ENCODE measurements at places on chromosomes 2 and 18.

GRCh38 chr2:128017561-128017960, 10.3 kb downstream of the SAP130 start:
- no peak for DNase-seq

DNA sequence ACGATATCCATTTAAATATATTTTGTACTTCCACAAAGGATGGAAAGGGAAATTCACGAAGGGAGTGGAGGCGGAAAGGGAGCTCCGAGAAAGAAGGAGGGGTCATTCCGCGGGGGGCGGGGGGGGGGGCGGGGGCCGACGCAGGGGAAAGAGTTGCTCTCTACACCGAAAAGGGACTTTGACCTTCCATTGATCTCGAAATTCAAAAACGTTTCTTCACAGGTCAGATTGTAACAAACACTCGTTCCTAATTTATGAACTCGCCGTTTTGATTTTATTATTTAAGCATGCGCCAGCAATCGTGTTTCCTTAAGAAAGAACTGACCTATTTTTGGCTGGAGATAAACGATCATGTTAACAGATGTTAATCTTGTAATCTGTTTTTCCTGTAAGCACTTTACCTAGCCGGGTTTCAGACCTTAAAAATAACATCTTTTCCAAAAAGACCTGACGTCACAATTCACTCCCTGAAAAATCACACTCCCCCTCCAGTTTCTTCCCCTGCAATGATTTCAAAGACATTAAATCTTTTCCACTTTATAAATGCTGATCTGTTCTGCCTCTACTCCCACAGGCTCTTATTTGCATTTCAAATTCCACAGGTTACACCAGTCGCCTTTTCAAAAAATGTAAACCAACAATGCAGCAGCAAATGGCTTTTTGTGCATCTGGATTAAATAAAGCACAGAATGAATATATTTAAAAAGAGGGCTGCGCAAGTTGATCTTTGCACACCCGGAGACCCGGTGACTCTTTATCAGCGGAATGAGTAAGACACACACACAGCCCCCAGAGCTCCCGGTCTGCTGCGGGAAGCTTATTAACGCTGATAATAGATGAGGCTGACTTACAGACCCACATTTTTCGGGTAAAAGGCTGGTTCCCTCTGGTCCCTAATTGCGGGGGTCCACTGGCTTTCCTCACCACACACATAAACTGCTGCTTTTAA, 1.6 kb downstream of the ZNF516 start:
- no peak for DNase-seq

DNA sequence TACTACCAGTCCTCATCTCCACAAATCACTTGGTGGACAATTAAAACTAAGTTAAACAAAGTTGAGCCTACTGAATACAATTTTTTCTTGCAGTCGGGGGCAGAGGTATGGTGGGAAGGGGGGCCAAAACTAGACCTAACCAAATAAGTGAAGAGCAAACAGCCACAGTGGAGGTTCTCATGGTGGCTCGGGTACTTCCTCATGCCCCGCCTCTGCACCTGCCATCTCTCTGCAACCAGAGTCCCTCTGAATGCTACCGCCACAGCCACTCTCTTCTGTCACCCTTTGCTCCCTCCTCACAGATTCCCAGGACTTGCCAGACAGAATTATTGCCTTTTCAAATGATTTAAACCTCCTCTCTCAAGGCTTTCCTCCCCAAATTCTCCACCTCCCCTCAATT, 204.2 kb downstream of the TMEM247 start:
- no peak for DNase-seq

GRCh38 chr2:11814979-11815510, 68.6 kb downstream of the LPIN1 start:
- no peak for DNase-seq

GRCh38 chr2:37342591-37343220, 1.7 kb upstream of the QPCT start:
- DNase-seq = no peak

DNA sequence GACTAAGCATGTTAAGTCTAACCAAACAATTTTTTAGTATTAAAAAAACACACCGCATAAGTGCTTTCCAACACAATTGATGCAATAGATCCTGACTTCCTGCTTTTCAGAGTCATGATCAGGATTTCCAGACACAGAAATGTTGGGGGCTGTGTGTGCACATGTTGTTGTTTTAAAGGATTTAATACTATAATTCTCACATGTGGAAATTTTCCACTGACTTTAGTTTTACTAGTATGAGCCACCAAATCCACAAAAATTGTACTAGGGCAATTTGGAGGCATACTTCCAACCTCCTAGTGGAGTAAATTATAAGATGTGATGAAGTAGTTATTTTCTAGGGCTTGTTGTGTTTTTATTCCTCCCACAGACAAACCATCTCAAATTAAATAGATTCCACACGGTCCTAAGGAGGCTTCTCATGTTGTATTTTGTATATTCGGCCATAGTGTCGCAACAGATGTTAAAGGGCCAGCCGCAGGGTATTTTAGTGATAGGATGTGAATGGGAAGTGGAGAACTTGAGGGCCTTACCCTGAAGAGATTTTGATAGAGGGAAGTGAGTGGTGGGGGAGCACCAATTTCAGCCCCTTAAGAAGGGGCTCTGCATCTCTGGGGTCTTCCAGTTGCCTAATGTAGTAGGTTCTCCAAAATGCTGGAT, 108.9 kb upstream of the KLF7 start:
- no peak for DNase-seq

- DNase-seq = no peak
These were observed 32.8 kb upstream of the B3GNT7 start for GRCh38 chr2:231362555-231363184.

DNA sequence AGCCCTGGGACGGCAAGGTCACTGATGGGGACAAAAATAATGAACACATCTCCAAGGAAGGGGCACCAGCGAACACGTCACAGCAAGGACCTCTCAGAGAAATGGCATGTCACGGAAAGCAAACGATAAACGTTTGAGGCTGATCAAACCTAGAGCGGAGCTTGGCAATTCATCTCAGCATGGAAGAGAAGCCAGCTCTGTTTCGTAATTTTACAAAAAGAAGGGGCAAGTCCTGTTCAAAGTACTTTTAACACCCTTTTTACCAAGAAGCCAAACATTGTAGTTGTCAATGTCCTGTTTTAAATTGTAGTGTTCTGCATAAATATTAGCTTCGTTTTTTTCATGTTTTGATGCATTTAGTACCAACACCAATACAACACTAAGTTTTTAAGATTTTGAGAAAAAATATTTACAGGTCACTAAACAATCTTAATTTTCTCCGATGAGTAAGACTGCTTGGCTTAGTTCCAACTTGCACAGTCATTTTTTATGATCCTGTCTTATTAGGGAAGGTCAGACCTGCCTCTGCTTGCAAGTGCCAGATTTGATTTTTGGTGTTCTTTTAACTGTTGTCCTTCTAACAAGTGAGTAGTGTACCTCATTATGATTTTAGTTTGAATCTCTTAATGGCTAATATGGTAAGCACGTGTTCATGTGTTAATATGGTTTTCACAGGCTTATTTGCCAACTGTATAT, 818.5 kb upstream of the SALL3 start:
- DNase-seq = no peak

DNA sequence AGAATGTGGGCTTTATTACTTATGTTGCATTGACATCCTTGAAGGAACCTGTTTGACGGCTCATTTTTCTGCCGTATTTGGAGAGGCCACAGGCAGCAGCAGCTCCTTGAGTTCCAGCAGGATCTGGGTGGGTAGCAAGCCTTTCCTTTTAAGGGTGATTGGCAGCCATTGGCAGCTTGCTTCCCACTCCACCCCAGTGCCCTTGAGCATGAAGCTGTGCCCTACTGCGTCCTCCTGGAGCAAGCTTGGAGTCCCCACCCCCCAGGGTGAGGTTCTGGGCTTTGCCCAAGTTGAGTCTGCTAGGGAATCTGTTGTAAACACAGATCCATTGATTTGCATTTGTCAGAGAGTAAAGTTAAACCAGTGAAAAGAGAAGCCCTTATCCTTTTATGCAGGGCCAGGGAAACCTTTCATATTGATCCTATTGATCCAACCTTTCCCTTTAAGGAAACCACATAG, 9.2 kb downstream of the ONECUT2 start:
- no peak for DNase-seq

DNA sequence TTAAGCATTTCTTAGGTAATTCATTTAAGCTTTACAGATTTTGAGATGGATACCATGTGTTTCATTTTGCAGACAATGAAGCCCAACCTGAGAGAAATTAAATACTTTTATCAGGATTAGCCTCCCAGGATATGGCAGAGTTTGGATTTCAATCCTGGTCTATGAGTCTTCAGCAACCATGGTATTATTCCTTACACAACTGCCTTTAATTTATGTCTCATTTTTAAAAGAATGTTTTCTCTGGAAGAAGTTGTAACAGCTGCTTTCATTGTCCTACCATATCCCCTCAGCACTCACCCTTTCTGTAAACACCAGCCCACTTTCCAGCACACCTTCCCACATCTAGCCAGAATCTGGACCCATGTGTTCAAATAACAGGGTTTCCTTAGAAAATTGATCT, 863.7 kb upstream of the VRK2 start:
- no peak for DNase-seq

DNA sequence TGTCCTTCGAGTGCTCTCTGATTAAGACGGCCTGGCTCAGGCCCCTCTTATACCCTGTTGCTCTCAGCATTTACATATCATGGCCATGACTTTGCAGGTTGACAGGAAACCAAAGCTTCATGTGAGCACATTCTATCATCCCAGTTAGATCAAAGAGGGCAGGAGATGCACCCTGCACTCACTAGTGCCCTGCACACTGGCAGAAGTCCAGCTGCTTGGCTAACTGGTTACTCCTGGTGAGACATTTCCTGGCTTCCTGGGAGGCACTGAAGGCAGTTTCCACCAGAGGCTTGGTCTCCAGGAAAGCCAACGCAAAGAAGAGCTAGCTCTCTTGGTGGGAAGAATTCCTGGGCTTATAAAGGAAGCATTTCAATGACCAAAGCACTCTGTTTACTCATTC, 66.3 kb downstream of the LIPG start:
- DNase-seq = no peak

DNA sequence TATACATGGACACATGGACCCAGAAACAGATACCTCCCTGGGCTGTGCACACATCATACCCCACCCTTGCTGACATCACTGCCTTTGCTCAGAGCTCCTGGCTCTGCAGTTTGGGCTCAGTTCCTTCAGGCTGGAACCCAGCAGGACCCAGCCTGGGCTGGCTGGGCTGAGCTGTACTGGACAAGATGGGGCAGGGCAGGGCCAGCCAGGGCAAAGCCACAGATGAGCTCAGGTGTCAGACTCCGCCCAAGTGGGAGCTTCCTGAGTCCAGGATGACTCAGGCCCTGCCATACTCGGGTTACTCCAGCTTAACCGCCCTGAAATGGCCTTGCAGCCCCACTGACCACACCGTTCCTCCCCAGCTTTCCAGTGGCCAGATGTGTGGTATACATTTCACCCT, 284.9 kb downstream of the OSR1 start:
- no peak for DNase-seq

DNA sequence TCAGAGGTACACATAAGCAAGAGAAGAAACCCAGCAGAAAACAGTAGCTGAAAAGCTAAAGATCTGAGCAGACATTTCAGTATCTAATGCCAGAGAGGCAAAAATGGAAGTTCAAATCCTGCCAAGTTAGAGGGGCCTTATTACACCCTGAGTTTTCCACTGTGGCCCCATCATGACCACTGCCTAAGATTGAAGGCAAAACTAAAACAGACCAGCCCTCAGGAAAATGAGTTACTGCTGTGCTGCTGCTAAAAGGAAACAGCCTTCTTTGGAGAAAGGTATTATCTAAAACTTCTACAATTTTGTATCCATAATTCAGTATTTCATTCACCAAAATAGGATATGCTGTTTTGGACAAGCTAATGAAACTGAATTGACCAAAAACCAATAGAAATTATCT, 16.8 kb downstream of the PPP1CB start:
- no peak for DNase-seq

- DNase-seq = no peak
These were observed 74.8 kb upstream of the RGPD4 start for GRCh38 chr2:107751936-107752335.

DNA sequence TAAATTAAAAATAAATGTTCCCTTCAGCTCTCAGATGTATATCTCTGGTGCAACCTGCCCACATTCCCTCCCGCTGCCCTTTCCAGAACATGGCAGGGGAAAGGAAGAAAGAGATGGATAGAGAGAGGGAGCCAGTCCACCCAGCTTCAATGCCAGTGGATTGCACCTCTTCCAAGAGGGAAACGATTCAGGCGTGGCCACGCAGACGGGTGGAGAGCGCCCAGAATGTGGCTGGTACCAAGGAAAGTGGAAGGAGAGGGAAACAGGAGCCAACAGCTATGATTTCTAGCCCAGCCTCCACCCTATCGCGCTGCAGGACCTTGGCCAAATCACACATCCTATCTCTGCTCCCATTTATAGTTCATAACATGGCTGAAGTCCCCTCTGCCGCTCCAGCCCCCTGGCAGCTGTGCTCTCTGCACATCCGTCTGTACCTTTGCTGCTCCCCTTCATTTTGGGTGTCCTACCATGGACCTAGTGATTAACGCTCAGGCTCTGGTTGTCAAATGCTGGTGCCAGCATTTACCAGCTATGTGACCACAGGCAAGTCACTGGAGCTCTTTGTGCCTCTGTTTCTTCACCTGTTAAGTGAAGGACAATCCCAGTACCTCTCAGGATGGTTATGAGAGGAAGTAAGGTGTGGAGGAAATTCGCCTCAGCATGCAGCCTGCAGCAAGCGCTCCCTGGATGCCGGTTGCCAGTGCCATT, 66.5 kb downstream of the SFXN5 start:
- no peak for DNase-seq

DNA sequence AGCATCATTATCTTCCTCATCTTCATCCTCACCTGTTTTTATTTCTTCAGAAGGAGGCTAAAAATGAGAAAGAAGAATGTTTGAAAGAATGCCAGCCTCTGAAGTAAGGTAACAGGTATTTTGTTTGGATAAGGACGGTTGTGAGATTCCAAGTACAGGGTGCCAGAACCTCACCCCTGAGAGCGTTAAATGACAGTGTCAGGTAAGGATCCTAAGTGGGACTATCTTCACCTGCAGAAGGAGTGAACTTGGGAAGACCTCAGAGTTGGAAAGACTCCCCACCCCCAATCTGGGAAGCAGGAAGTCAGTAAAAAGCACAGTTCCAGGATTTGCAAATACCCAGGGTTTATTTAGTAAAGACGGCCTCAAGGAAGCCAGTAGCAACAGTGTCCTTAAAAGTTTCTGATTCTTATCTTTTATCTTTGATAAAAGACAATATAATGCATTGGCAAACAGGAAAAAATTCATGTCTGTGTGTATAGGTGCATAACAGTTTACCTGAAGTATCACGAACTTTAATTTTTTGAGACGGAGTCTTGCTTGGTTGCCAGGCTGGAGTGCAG, 52.3 kb downstream of the THOC1 start:
- no peak for DNase-seq

- no peak for DNase-seq
These were observed 83.1 kb downstream of the MCFD2 start for GRCh38 chr2:46832543-46832942.

- DNase-seq = no peak
These were observed 528.9 kb downstream of the TMX3 start for GRCh38 chr18:68186039-68186438.

- no peak for DNase-seq
These were observed 182.8 kb downstream of the AGPS start for GRCh38 chr2:177575358-177575757.
